CD4-positive, alpha-beta T cell treated with Interleukin-4 for 1 hour (primary cell): ENCODE measurements at places on chromosomes 5 and 9.

DNA sequence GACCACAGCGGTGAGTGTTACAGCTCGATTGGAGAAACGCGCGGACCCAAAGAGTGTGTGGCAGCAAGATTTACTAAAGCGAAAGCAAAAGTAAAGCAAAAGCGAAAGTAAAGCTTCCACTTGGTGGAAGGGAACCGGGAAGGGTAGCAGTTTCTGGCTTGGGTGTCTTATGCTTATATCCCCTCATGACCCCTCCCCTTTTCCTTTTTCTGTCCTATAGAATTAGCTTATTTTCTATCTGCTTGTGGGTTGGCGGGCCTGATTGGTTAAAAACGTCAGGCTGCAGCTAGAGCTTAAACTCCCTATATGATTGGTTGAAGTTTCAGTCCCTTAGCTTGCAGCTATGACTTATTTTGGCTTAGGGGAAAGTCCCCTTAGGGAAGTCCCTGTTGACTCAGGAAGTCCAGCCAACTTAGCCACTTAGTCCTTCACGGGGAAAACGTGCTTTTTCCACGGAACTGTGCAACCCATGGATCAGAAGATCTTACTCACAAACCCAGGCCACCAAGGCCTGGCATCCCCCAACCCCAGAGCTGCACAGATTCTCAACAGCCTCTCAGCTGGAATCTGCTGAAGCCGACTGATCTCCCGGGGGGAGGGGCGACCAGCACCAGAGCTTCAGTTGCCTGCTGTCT is 114.2 kb upstream of the ADAMTS16 start:
- DNase-seq = no peak

GRCh38 chr5:14204011-14204670 is 61.0 kb downstream of the TRIO start:
- DNase-seq = no peak

DNA sequence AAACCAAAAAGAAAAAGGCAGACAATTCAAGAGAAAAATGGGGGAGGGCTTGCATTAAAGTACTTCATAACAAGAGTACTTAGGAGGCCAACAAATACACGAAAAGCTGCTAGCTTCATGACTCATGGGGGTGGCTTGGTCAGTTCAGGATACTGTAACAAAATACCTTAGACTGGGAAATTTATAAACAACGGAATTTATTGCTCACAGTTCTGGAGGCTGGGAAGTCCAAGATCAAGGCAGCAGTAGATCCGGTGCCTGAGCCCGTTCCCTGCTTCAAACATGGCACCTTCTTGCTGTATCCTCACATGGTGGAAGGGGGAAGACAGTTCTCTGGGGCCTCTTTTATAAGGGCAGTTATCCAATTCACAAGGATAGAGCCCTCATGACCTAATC is 111.4 kb downstream of the C9orf50 start:
- DNase-seq = no peak

DNA sequence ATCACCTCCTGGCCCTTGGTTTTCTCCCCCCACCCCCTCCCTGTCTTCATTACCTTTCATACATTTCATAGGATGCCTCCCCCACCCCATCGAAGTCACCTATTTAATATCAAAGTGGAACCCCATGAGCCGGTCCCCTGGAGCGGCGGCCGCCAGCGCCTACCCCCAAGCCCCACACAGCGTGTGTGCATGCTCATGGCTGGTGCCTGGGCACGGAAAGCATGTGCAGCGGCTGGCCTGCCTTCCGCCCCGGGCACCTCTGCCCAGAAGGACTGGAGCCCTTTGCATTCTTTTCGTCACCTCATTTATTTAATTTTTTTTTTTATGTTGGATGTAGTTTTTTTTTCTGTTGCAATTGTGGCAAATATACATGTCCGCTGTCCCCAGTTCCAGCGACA is 116.2 kb downstream of the WNK2 start:
- DNase-seq = no peak

- no peak for DNase-seq
Measured at GRCh38 chr5:136424835-136425584, 59.7 kb upstream of the TRPC7 start.

- DNase-seq = no peak
Measured at GRCh38 chr5:83474991-83475390, 3.4 kb downstream of the VCAN start.

- DNase-seq = no peak
Measured at GRCh38 chr9:109086221-109086620, 33.5 kb downstream of the TMEM245 start.

- DNase-seq = no peak
Measured at GRCh38 chr9:133636902-133637301, 739 bp downstream of the DBH start.

DNA sequence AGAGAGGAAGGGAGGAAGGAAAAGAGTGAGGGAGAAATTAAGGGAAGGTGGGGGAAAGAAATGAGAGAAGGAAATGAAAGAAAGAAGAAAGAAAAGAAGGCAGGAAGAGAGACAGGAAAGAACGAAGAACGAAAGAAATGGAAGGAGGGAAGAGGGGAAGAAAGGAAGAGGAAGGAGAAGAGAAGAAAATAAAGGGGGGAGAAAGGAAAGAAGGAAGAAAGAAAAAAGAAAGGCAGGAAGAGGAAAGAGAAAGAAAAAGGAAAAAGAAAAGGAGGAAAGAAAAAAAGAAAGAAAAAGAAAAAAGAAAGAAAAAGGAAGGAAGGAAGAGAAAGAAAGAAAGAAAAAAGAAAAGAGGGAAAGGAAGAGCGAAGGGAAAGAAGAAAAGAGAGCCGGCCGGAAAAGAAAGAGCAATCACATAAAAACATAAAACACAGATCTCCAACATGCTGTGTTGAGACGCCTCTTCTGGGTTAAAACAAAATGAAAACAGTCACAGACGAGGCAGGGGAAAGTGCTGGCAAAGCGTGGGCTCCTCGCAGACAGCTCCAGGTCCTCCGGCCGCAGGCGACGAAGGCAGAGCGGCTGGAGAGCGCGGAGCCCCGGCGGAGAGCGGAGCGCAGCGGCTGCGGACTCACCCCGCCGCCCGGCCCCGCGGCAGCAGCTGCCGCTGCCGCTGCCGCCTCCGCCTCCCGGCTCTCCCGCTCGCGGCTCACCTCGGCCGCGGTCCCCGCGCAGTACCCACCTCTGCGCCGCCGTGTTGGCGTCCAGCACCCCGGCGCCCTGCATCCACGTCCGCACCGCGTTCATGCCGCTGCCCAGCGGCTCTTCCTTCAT is 896 bp downstream of the EBF1 start:
- DNase-seq = peak; percentile 28

DNA sequence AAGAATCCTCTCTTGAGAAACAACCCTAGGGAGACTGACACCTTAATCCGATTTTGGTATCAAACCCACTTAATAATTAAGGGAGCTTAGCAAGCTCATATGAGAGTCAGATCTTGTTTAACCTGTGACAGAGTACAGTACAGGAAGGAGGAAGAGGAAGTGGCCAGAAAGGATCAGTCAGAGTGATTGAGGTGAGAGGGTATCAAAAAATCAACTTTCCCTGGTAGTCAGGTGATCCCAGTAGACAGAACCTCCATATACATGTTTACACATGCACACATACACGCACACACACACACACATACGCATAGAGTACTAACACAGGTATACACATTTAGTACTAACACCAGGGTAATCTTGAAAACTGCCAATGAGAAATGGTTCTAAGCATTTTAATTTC is 56.8 kb downstream of the GLIS3 start:
- DNase-seq = no peak

GRCh38 chr9:133237035-133237731 is 28.1 kb upstream of the OBP2B start:
- no peak for DNase-seq

- peak; percentile 72 for DNase-seq
Measured at GRCh38 chr9:105127863-105128220, 116.6 kb upstream of the SLC44A1 start.

- DNase-seq = no peak
Measured at GRCh38 chr5:112248623-112249022, 170.5 kb downstream of the EPB41L4A start.

GRCh38 chr5:12272389-12272788 is 368.1 kb upstream of the CTNND2 start:
- no peak for DNase-seq

DNA sequence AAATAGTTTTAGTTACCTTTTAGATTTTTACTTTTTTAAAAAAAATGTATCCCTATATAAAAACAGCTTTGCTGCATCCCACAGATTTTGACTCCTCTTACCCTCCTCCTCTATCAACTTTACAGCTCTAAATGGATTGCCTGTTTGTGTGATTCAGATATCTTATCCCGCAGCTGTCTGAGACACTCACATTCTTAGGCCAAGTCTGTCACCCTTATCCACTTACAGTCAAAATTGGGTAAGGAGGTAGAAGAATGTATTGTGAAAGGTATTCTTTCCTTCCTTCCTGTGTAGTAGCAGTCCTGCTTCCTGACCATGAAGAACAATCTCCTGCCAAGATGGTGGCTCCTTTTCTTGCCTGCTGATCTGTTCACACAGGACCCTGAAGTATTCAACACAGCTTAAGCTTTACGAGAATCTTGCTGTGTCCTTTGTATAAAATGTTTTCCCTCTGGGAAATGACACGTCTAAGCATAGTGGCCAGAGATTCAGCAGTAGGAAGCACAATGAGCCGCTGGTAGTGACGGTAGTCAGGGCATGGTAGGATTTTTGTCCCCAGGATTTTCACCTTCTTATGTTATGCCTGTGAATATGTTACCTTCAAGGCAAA is 67.7 kb upstream of the ST8SIA4 start:
- no peak for DNase-seq

GRCh38 chr9:137176302-137177182 is 4.7 kb upstream of the TMEM210 start:
- DNase-seq = peak; percentile 24

- DNase-seq = no peak
Measured at GRCh38 chr5:129177451-129177850, 82.9 kb downstream of the ISOC1 start.

- DNase-seq = no peak
Measured at GRCh38 chr9:95188459-95188858, 129.1 kb downstream of the FANCC start.

GRCh38 chr9:13324988-13325387 is 45.5 kb upstream of the MPDZ start:
- no peak for DNase-seq

GRCh38 chr5:76943006-76943405 is 9.8 kb upstream of the CRHBP start:
- DNase-seq = no peak

DNA sequence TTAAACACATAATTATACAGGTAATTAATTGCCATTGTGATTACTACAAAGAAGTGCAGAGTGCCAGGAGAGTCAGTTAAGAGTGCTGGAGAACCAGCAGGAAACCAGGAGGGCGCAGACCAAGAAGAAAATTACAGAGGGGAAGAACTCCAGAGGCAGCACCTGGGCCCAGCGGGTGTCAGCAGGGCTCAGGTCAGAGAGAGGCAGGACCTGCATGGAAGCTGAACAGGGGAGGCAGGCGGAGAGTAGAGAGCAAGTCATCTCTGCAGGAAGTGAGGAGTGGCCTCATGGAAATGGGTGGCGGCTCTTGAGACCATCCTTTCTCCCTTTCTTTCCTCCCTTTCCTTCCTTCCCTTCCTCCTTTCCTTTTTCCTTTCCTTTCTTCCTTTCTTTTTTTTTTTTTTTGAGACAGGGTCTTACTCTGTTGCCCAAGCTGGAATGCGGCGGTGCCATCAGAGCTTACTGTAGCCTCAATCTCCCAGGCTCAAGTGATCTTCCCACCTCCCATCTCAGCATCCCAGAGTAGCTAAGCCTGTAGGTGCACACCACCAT is 4.0 kb upstream of the ZBTB34 start:
- no peak for DNase-seq

DNA sequence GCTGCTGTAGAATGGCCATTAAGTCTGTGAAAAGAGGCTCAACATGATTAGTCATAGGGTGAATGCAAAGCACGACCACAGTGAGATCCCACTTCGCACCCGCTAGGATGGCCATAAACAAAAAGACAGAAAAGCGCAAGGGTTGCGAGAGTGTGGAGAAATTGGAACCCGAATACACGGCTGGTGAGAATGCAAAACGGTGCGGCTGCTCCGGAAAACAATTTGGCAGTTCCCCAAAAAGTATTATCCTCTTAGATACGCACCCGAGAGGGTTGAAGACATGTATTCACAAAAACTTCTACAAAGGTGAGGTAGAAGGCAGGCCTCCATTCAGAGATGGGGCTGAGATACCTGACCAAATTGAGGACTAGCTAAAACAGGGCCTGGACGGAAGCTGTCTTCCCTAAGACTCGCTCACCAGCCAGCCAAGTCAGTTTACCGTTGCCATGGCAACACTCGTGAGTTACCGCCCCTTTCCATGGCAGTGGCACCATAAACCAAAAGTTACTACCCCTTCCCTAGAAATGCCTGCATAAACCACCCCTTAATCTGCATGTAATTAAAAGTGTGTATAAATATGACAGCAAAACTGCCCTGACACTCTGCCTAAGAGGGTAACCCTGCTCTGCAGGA is 726 bp upstream of the PSMB7 start:
- no peak for DNase-seq

GRCh38 chr9:137829260-137829996 is 48.2 kb upstream of the CACNA1B start:
- DNase-seq = no peak

GRCh38 chr9:90044710-90045151 is 439.9 kb downstream of the GADD45G start:
- DNase-seq = no peak

GRCh38 chr9:84761137-84761808 is 91.7 kb downstream of the NTRK2 start:
- no peak for DNase-seq

GRCh38 chr5:83777856-83778255 is 57.2 kb upstream of the HAPLN1 start:
- no peak for DNase-seq

DNA sequence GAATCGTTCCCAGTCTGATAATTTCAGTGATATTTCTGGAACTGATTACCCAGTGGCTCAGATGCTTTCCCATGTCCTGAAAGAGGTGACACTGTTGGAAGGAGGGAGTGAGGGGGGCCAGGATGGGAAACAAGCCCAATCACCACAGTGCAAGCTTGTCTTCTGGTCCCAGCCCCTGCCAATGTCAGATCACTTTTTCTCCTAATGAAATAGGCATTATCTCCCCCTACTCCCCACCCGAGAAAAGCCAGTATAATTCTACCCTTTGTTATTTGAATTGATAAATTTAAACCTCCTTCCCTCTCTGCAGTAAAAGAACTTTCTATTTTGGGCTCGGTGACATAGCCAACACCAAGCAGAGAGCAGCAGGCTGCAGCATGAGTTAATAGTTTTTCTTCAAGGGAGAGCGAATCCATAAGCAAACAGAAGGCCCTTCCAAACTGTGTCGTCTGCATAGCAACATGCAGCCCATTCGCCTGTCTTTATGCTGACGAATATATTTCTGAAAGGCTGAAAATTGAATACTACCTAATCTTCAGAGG is 14.6 kb upstream of the PPP2CA start:
- no peak for DNase-seq

DNA sequence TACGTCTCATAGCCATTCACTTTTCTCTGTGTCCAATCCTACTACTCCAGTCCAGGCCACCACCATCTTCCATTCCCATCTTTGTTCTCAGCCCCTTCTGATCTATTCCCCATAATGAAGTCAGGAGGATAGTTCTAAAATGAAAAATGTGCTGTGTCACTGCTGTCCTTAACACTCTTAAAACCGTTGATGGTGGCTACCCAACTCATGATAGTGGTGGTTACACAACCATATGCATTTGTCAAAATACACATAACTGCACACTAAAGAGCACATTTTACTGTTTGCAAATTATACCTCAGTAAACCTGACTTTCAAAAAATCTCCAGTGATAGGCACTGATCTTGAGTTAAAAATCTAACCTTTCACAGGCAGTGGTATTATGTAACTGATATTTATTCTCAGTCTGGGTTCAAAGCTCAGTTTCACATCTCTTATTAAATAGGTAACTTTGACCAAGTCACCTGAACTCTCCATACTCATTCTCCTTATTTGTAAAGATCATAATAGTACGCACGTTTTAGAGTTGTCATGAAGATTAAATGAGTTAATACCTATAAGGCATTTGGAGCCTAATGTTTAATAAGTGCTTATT is 24.6 kb upstream of the ADRB2 start:
- DNase-seq = no peak
